Naive thymus-derived CD8-positive, alpha-beta T cell (primary cell): ENCODE measurements at places on chromosomes 16 and 17. TPM values are rescaled to one million over a fixed set of nuclear protein-coding genes. Genes with fewer than 3 reads are reported as not detected.
A peak's percentile ranks its signal among the peaks of the same experiment; 100 is the strongest.

Gene MYH11
- not detected for total RNA-seq

DNA sequence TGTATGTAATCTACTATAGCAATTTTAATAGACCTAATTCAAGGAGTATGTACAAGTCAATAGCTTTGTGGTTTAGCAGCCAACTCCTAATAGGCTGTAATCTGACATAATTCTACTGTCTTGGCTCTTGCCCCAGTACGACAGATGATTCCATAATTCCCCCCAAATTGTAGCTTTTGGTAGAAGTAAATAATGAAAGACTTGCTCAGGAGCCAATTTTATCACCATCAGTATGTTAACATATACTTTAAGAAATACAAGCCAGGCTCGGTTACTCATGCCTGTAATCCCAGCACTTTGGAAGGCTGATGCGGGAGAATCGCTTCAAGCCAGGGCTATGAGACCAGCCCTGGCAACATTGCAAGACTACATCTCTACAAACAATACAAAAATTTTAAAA, 53.9 kb downstream of the AP2B1 start:
- H3K4me1 ChIP-seq = no peaks in the 10 kb centered on the region
- no peak overlapping the region for H3K27ac ChIP-seq
- H3K4me3 ChIP-seq = no peak overlapping the region
- H3K36me3 ChIP-seq = peaks cover 91% of the 10 kb centered on the region

- peaks cover 8% of the 10 kb centered on the region for H3K27me3 ChIP-seq
- no peak overlapping the region for H3K4me3 ChIP-seq
- H3K36me3 ChIP-seq = no peaks in the 10 kb centered on the region
- peak; percentile 47 for DNase-seq
- peaks cover 3% of the 10 kb centered on the region for H3K4me1 ChIP-seq
- H3K27ac ChIP-seq = no peak overlapping the region
Measured at GRCh38 chr17:10327640-10328039, 45.2 kb downstream of the MYH13 start.

DNA sequence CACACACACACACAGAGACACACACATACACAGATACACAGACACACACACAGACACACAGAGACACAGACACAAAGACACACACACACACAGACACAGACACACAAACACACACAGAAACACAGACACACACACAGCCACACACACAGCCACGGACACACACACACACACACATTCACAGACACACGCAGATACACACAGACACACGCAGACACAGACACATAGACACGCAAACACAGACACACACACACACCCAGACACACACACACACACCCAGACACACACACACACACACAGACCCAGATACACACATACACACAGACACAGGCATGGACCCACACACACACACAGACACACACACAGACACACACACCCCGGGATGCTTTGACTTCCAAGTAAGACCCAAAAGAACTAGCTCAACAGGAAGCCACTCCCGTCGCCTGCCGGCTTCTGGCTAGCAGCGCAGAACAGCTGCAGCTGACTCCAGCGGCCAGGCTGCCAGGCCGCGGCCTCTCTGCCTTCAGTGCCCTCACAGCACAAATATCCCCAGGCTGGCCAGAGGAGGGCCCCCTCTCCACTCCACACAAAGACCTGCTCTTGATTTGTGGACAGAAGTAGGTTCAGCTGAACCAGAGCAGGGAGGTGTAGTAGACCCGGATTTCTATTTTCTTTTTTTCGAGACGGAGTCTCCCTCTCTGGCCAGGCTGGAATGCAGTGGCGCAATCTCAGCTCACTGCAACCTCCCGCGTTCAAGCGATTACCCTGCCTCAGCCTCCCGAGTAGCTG, 6.0 kb upstream of the CHRNE start:
- no peaks in the 10 kb centered on the region for H3K4me1 ChIP-seq
- H3K36me3 ChIP-seq = no peaks in the 10 kb centered on the region
- H3K4me3 ChIP-seq = no peak overlapping the region
- H3K27ac ChIP-seq = no peak overlapping the region

DNA sequence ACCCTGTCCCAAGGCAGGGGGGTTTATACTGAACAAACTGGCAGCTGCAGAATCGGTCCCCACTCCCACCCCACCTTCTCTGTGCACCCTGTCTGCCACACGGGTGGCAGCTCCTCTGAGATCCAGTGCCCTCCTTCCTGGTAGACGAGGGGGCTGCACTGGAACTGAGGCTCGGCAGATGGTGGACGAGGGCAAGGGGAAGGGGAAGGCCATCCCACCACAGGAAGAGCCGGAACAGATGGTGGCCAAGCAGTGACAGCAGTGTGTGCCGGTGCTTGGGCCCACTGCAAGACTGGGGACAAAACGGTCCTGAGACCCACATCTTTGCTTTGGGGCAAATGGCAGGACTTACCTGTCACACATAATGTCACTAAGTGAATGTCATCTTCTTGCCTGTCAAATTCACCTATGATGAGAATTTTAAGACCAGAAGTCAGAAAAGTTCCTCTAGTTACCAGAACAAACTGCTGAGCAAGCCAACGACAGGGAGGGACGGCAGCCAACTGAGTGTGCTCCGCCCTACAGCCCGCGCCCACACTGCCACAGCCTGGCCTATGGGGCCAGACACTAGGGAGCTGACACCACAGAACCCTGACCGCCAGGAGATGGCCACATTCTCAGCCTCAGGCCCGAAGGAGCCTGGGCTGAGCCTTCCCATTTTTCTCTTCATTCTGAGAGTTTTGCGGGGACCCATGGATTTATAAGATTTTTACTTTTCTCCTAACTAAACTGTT, 14.4 kb downstream of the NTAN1 start:
- no peaks in the 10 kb centered on the region for H3K4me1 ChIP-seq
- no peak overlapping the region for H3K27ac ChIP-seq
- H3K4me3 ChIP-seq = no peak overlapping the region
- H3K36me3 ChIP-seq = peaks cover 8% of the 10 kb centered on the region
- DNase-seq = no peak
- no peaks in the 10 kb centered on the region for H3K27me3 ChIP-seq

GRCh38 chr17:37820995-37821713, 76.3 kb upstream of the HNF1B start:
- no peak overlapping the region for H3K27ac ChIP-seq
- no peaks in the 10 kb centered on the region for H3K36me3 ChIP-seq
- no peak overlapping the region for H3K4me3 ChIP-seq
- H3K27me3 ChIP-seq = peaks cover 2% of the 10 kb centered on the region
- no peak for DNase-seq
- H3K4me1 ChIP-seq = peaks cover 50% of the 10 kb centered on the region

Gene ATXN2L
- total RNA-seq = 310 TPM

DNA sequence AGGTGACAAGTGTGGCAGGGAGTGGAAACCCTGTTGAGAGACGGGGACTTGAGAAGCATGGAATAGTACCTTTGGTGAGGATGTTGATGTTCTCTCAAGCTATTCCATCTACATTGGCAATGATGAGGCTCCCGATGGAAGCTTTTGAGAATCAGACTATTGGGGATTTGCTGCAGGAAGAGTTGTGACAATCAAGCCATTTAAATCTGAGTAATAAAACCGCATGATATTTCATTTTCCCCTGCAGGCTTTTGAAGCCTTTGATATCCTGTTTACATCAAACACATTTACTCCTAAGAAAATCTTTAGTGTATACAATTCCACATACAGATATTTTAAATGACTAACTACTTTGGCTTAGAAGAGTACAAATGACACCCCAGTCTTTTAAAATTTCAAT, 49.0 kb upstream of the CRYM start:
- no peak overlapping the region for H3K27ac ChIP-seq
- H3K27me3 ChIP-seq = no peaks in the 10 kb centered on the region
- DNase-seq = no peak

Gene DRC7
- not detected for total RNA-seq

GRCh38 chr17:39108461-39109375, 42.7 kb downstream of the PLXDC1 start:
- H3K27ac ChIP-seq = peak overlapping the region; percentile 13
- no peak overlapping the region for H3K4me3 ChIP-seq
- H3K36me3 ChIP-seq = no peaks in the 10 kb centered on the region
- no peak for DNase-seq
- H3K27me3 ChIP-seq = no peaks in the 10 kb centered on the region

DNA sequence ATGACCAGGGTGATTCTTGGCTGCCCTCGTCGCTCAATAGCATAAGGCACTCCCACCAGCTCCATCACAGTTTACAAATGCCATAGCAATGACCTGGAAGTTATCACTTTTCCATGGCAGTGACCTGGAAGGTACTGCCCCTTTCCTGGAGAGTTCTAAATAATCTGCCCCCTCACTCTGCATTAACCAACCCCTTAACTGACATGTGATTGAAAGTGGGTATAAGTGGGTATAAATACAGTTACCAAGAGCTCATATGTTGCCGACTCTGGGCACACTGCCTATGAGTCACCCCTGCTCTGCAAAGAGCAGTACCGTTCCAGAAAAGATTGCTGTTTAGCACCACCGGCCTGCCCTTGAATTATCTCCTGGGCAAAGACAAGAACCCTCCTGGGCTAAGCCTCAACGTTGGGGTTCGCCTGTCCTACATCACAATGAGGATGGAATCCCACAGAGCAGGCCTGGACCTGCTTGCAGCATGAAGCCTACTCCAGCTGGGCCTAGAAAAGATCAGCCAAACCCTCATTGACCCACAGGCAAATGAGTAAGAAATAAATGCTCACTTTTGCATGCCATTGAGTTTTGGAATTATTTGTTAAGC, 95.2 kb upstream of the SEC14L1 start:
- H3K36me3 ChIP-seq = no peaks in the 10 kb centered on the region
- H3K27ac ChIP-seq = no peak overlapping the region
- DNase-seq = no peak

DNA sequence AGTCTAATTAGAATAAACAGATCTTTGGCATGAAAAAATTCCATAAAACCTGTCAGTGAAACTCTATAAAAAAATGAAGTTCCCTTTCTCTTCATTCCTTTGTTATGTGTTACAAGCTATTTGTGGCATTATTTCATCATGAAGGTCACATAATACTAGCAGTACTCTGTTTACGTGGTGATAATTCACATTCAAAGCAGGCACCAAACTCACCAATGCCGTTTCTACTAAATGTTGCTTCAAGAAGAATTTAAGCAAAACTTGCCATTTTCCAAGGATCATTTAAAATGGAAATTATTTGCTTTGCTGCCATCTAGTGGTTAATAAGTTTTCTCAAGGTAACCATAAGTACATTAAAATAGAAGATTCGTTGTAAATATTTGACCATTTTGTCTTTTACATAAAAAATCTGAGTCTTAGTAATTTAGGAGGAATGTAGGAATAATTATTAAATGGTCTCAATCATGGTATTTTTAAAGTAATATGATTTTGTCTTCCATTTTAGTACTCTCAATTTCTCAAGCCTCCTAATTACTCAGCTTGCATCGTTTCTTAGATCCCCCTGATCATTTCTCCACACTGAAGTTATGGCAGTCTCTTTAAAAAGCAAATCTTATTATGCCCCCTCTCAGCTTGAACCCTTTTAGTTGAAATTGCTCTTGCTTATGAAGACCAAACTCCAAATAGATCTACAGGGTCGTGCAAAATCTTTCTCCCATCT, 80.8 kb downstream of the OMG start:
- no peak for DNase-seq
- H3K4me1 ChIP-seq = no peaks in the 10 kb centered on the region
- H3K27me3 ChIP-seq = no peaks in the 10 kb centered on the region
- H3K4me3 ChIP-seq = no peak overlapping the region
- H3K27ac ChIP-seq = no peak overlapping the region

Gene ZNF597
- total RNA-seq = 5.7 TPM

GRCh38 chr17:63024716-63025115, 58.7 kb downstream of the TANC2 start:
- peaks cover 8% of the 10 kb centered on the region for H3K4me1 ChIP-seq
- H3K27me3 ChIP-seq = no peaks in the 10 kb centered on the region
- H3K27ac ChIP-seq = no peak overlapping the region
- DNase-seq = no peak
- H3K36me3 ChIP-seq = peaks cover 4% of the 10 kb centered on the region

GRCh38 chr16:89613231-89613953, at the start of gene DPEP1:
Gene DPEP1, plus strand, starts transcription at chr16:89613642. Its CDS starts 16,769 bp downstream, at chr16:89630411.
- H3K27ac ChIP-seq = peak within 1 kb of the TSS; percentile 19
- H3K4me1 ChIP-seq = peaks cover 16% of the 10 kb centered on the region
- no peaks in the 10 kb centered on the region for H3K27me3 ChIP-seq
- no peaks in the 10 kb centered on the region for H3K36me3 ChIP-seq

Gene KRTAP4-6
- not detected for total RNA-seq

- no peak for DNase-seq
- peaks cover 66% of the 10 kb centered on the region for H3K4me1 ChIP-seq
- no peaks in the 10 kb centered on the region for H3K27me3 ChIP-seq
- no peaks in the 10 kb centered on the region for H3K36me3 ChIP-seq
- H3K4me3 ChIP-seq = no peak overlapping the region
- H3K27ac ChIP-seq = peak overlapping the region; percentile 97
Measured at GRCh38 chr17:73595479-73595878, 48.8 kb downstream of the SDK2 start.

Gene CRHR1
- total RNA-seq = not detected

DNA sequence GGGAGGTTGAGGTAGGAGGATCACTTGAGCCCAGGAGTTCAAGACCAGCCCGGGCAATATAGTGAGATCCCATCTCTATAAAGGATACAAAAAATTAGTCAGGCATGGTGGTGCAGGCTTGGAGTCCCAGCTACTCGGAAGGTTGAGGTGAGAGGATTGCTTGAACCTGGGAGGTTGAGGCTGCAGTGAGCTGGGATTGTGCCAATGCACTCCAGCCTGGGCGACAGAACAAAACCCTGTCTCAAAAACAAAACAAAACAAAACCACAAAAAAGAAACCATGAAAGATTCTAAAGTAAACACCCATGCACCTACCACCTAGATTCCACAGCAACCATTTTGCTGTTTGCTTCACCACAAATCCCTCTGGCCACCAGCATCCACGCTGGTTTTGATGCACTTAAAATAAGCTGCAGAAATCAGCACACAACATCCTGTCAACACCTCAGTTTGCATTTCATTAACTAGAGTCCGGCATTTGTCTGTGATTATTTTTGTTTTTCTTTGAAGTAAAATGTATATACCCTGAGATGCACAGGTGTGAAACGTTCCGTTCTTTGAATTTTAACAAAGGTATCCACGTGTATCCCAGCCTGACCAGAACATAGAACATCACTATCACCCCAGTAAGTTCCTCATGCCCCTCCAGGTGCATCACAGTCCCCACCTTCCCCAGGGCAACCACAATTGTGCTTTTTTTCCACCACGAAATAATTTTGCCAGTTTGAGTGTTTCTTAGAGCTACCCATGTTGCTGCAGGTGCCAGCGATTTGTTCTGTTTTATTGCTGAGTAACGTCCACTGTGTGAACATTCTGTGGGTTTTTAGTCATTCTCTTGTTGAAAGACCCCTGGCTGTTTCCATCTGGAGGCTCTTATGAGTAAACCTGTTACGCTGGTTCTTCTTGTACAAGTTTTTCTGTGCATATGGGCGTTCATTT, 191.5 kb downstream of the SEC14L1 start:
- peak; percentile 68 for DNase-seq
- peak overlapping the region; percentile 78 for H3K4me3 ChIP-seq
- H3K4me1 ChIP-seq = peaks cover 34% of the 10 kb centered on the region
- peaks cover 2% of the 10 kb centered on the region for H3K27me3 ChIP-seq
- H3K36me3 ChIP-seq = no peaks in the 10 kb centered on the region

- H3K4me3 ChIP-seq = peak overlapping the region; percentile 67
- no peak for DNase-seq
- no peak overlapping the region for H3K27ac ChIP-seq
- peaks cover 9% of the 10 kb centered on the region for H3K4me1 ChIP-seq
- H3K27me3 ChIP-seq = peaks cover 33% of the 10 kb centered on the region
Measured at GRCh38 chr16:67431775-67432505, 1.0 kb downstream of the HSD11B2 start.

Gene TBC1D3K
- not detected for total RNA-seq
